ENCODE measurements at places on chromosomes 2 and 18. TPM values are rescaled to one million over a fixed set of nuclear protein-coding genes. Genes with fewer than 3 reads are reported as not detected.
A peak's percentile ranks its signal among the peaks of the same experiment; 100 is the strongest.

DNA sequence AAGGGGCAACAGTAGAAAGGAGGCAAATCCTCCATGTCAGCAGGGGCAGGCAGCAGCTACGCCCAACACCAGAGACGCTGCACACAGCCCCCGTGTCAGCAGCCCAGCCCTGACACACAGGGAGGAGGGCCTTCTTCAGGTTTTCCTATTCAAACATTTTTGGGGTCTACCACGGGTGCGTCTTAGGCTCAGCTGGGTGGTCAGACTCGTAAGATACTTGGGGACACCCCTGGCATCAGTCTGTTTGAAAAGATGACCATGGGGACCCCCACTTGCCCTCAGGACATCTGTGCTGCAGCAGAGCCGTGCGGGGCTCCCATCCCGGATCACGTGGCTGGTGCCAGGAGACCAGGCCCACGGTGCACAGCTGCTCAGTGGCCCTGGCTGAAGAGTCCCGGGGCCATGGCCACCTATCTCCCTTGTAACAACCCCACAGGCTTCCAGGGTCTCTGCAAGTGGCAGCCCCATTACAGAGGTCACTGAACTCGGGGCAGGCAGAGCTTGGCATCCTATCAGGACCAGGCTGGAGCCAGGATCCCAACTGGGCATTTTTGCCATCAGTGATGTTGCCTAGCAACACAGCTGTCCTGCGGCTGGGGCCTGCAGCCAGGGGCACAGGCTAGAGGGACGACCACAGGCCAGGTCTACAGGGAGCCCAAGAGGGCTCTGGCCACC lies 82.5 kb downstream of the EDAR start:
- no peak for DNase-seq

- DNase-seq: no peak
Observed at GRCh38 chr2:96546797-96547196, 10.2 kb downstream of the ARID5A start.

DNA sequence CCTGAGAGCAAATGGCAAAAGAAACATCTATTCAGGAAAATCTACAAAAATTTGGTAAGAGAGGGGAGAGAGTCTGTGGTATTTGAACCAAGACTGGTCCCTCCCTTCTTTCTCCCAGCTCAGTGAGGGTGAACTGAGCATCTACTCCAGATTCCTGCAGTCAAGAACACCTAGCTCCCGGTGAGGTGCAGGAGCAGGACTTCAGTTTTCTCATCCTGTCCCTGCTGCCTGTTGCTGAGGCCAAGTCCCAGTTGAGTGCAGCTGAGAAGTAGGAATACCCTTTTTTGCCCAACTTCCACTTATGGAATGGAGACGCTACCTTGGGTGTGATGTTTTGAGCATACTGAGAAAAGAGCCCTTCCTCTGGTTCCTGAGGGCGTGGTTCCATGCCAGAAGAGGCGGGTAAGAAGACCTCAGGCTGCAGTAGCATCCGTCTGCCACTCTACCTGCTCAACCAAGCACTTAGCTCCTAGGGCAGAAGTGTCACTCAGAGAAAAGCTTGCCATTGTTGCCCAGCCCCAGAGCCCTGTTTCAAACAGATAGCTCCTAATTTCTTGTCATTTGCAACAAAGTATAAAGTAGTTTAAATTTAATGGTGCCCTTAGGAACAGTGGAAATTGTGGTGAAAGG lies 112.9 kb downstream of the SOS1 start:
- no peak for DNase-seq

DNA sequence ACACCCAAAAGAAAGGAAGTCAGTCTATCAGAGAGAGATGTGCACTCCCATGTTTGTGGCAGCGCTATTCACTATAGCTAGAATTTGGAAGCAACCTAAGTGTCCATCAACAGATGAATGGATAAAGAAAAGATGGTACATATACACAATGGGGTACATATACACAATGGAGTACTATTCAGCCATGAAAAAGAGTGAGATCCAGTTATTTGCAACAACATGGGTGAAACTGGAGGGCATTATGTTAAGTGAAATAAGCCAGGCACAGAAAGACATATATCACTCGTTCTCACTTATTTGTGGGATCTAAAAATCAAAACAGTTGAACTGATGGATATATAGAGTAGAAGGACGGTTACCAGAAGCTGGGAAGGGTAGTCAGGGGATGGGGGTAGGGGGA lies 99.9 kb upstream of the ZNF516 start:
- no peak for DNase-seq

- DNase-seq: no peak
Observed at GRCh38 chr2:126894082-126894481, 4.6 kb upstream of the TEX51 start.

DNA sequence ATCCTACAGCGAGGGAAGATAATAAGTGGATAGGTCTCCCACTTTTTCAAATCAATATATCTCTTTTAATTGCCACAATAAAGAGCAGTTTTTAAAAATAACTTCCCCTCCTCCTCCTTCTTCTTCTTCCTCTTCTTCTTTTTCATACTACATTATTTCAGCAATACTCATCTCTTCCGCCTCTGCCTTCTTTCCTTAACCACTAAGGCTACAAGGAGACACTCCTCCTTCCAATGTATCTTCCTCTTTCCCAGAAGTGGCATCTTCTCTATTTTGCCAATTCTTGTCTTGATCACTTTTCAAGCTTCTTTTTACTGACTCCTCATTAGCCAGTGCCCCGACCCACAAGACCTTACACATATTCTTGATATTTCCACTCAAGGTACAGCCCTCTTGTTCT lies 546.6 kb upstream of the CHAC2 start:
- DNase-seq: no peak

GRCh38 chr18:13011719-13012118 lies 20.6 kb downstream of the CEP192 start:
- no peak for DNase-seq

GRCh38 chr2:147356157-147356556 lies 488.7 kb upstream of the ACVR2A start:
- no peak for DNase-seq

DNA sequence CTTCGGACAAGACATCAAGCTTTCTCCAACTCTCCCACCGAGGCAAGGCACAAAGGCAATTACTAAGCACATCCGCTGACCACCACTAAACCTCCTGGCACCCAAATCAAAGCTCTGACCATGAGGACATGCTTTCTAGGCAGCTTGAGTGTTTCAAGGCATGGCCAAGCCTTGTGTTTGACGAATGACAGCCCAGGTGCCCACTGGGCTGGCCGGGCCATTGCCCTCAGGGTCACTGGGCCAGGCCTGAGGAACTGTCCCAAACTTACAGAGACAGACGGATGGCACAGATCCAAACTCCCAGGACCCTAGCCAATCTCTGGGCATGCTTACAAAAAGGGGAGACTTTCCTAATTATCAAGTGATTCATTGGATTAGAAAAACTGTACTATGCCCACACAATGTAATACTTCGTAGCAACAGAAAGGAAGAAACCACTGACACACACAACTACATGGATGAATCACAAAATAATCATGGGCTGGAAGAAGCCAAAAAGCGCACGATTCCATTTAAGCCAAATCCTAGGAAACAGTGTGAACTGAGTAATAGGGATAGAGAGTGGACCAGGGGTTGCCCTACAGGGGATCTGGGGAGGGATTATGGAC lies 20.2 kb downstream of the CRACDL start:
- DNase-seq: peak; percentile 67

- DNase-seq: no peak
Observed at GRCh38 chr2:237418300-237418699, 4.3 kb upstream of the COL6A3 start.

- no peak for DNase-seq
Observed at GRCh38 chr2:23549051-23549450, 164.1 kb downstream of the KLHL29 start.

GRCh38 chr2:16019060-16019480 lies 78.7 kb downstream of the MYCN start:
- DNase-seq: no peak

- DNase-seq: no peak
Observed at GRCh38 chr18:31267823-31268481, 50.0 kb upstream of the DSG1 start.

GRCh38 chr2:105488285-105488684 lies 89.4 kb upstream of the FHL2 start:
- no peak for DNase-seq

GRCh38 chr2:200741468-200742202 lies 70.1 kb upstream of the BZW1 start:
- DNase-seq: no peak

- no peak for DNase-seq
Observed at GRCh38 chr2:2850218-2850755, 519.2 kb upstream of the MYT1L start.

DNA sequence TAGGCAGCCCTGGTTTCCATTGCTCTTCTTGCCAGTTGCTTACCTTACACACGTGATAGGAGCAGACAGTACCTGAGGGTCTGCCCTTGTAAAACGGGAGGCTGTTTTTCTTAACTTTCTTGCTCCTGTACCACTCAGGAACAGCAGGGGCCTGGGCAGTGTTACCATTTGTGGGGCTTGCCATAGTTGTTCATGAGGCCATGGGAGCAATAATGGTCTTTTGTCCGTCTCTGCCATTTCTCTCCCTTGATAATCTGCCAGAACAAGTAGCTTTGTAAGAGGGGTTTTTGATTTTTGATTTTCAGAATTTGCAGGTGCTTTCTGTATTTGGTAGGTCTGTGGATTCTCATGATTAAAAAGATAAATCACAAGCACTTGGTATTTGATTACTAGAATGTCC lies 259.0 kb downstream of the PHLPP1 start:
- DNase-seq: no peak

DNA sequence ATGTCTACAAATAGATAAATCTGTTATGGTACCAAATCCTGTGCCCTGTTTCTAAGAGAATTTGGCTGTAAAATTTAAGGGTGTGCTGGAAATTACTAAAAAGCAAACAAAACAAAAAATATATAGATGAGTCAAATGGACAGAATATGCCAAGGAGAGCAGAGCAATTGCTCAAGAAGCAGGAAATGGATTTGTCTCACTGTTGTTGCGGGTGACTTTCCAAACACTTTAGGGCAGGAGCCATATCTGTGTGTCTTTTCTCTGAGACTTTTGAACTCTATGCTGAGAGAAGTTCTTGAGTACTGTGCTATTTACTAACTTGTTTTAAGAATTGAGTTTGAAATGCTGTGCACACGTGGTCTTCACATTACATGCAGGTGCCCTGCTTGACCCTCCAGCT lies 221.7 kb downstream of the PHLPP1 start:
- DNase-seq: no peak

DNA sequence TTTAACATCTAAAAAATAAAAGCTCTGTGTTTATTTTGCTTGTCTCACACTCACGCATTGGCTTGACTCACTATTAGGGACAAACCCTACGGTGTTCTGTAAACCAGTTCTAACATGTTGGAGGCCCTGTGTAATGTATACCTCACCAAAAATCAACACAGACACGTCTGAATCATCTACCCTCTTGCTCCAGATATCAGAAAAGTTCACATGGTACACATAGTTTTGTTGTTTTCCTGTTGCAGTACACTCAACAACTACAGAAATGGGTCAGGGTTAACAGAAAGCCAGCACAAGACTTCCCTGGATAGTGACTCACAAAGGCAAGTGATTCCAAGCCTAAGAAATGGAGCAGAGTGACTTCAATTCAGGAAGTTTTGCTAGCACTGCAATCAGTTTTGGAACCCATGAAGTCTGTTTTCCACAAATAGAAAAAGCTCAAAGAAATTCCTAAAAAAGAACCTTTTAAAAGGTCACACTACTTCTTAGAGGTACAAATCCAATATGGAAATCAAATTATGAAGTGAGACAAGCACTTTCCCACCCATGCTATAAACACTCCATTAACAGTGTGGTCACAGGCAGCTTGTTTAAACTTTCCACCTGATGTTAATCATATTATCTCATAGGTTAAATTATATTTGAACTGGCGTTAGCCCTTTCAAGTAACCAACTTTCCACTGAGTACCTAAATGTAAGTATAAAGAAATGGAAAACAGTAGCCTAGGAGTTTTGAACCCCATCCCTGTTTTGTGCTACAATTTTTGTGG lies 87.4 kb downstream of the GAREM1 start:
- peak; percentile 89 for DNase-seq

- DNase-seq: peak; percentile 22
Observed at GRCh38 chr2:53021292-53021691, 746.3 kb upstream of the CHAC2 start.

DNA sequence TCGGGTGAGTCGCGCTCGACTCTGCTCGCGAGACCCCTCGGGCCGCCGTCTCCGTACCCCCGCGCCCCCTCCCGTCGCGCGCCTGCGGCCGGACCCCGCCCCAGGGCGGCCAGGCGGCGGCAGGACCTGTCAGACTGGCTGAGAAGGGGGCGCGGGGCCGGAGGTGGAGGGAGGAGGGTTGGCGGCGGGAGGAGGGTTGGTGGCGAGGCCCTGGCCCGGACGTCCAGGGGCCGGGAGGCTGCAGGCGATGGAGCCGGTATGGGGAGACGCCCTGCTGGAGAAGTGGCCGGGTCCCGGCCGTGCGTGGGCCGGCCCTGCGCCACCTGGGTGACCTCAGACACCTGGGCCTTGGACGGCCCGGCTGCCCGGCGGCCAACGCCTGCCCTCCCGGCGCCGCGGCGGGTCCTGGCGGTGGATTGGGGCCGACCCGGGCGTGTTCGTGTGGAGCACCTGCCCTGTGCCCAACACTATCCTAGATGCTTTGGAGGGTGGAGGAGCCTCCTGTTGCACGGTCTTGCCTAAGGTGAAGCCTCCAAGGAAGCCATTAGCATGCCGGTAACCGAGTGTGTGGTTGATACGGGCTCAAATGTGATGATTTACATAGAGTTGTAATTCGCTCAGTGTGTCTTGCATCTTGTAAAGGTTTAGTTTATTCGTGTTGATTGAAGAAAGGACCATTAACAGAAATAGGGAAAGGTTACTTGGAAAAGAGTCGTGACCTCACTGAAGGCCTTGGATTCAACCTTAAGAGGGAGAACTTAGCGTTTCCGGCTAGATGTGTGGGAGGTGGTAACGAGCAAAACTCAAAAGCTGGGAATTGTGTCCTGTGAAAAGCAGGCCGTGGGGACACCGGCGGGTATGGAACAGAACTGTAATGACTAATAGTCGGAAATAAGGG lies 550 bp downstream of the MYL12B start:
- DNase-seq: peak; percentile 43

- peak; percentile 38 for DNase-seq
Observed at GRCh38 chr2:230234845-230235244, 9.3 kb downstream of the SP140 start.

DNA sequence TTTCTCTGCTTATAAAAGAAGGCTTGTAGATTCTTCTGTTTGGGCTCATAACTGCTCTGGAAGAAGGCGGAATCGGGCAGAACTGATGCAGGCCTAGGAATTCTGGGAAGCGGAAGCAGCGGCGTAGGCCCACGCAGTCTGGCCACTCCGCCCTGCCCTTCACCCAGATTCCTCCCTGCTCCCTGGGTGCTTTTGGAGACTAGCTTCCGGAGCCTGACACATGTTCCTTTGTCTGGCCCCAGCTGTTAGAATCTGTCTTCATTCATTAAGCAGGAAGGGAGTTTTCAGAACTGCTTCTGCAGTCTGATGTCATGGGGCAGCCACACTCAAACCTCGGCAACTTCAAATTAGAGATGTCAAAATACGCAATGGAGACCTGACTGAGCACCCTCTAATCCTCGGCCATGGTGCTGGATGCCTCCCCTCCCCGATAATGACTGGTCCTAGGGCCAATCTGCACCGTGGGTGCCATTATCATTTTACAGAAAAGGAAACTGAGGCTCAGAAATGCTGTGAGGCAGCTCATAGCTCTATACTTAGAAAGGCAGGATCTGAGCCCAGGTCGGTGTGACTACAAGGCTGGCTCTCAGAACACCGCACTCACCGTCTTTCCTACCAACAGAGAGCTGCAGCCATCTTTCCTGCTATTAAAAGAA lies 275.7 kb downstream of the MYCN start:
- DNase-seq: no peak

TBR1 gene
- total RNA-seq: 0.13 TPM

DSC2 gene
- total RNA-seq: 1.2 TPM

STARD6 gene
- not detected for total RNA-seq

RAD51AP2 gene
- total RNA-seq: not detected

C2orf81 gene
- total RNA-seq: 0.37 TPM

EPC2 gene
- 14.0 TPM for total RNA-seq

CCDC141 gene
- total RNA-seq: not detected

RUFY4 gene
- not detected for total RNA-seq
